ENCODE measurements at places on chromosomes 4 and X.

GRCh38 chrX:106168107-106168506 lies at the start of gene PWWP3B:
Gene PWWP3B (plus strand): TSS chrX:106168305. CDS start chrX:106205433, 37,128 bp downstream.
- DNase-seq = no peak

DNA sequence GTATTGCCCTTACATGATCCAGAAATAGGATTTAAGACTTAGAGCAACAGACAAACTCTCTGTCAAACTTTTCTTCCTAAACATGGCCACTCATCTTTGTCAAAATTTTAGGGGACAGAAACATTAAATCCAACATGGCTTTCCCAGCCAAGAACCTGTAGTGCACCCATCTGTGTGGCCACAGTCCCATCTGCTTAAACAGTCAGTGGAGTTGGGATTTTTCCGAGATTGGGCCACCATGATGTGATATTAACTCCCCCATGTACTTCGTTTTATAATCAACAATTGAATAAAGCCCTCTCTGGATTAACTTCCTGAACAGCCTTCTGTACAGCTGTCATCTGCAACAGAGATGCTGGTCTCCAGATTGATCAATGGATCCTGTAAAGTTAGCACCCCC lies 28.9 kb downstream of the TMEM144 start:
- DNase-seq = no peak

DNA sequence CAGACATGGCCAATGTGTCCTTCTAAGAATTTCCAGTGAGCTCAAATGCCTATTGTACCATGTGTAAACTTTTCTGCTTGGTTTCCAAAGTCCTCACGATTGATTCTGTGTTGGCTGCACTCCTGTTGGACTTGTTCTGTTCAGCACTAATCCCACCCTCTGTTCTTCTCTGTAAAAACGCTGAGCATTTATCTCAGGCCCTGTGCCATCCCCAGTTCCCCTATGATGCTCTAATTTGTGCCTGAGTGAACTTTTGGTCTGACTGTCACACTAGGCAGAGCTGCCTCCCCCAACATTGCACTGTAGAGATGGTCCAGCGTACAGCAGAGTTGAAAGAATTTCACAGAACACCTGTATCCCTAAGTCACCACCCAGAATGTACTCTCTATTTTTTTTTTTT lies 76.1 kb upstream of the STS start:
- no peak for DNase-seq

GRCh38 chr4:177596035-177596434 lies 153.8 kb upstream of the AGA start:
- no peak for DNase-seq

DNA sequence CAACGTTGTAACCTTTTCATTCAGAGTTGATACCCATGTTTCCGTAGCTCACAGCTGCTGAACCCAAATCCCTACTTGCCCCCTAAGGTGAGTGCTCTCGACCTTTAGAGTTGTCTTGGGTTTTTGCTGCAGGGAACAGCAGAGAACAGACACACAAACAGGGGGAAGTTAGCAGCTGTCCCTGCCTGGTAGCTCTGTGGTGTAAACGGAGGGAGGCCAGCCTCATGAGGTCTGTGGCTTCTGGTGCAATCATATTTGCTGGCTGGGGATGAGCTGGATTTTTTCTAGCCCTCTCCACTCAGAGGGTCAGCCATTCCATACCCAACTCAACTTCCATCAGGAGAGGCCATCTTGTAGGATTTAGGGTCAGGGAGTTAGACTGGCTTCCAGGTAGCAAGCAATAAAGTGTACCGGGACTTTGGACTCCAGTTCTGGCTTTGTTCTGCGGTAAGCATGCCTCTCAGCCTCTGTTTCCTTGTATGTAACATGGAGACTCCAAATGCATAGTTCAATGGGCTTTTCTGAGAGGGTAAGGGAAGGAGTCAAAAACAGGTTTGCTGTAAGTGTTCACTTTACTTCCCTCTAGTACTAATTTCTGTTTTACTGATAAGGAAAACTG lies 218.9 kb downstream of the MID1IP1 start:
- DNase-seq = no peak

- no peak for DNase-seq
These were observed 1511.1 kb downstream of the TECRL start for GRCh38 chr4:62898115-62898514.

GRCh38 chr4:36142504-36142903 lies 101.8 kb downstream of the ARAP2 start:
- DNase-seq = no peak

- no peak for DNase-seq
These were observed 1038.3 kb upstream of the SLIT2 start for GRCh38 chr4:19213388-19213787.

- no peak for DNase-seq
These were observed 784 bp upstream of the ANXA5 start for GRCh38 chr4:121697564-121697963.

DNA sequence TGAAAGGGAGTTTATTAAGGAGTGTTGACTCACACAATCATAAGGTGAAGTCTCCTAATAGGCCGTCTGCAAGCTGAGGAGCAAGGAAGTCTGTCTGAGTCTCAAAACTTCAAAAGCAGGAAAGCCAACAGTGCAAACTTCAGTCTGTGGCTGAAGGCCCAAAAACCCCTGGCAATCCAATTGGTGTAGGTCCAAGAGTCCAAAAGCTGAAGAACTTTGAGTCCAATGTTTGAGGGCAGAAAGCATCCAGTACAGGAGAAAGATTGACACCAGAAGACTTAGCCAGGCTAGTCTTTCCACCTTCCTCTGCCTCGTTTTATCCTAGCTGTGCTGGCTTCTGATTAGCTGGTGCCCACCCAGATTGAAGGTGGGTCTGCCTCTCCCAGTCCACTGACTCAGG lies 535.2 kb downstream of the ARAP2 start:
- no peak for DNase-seq

DNA sequence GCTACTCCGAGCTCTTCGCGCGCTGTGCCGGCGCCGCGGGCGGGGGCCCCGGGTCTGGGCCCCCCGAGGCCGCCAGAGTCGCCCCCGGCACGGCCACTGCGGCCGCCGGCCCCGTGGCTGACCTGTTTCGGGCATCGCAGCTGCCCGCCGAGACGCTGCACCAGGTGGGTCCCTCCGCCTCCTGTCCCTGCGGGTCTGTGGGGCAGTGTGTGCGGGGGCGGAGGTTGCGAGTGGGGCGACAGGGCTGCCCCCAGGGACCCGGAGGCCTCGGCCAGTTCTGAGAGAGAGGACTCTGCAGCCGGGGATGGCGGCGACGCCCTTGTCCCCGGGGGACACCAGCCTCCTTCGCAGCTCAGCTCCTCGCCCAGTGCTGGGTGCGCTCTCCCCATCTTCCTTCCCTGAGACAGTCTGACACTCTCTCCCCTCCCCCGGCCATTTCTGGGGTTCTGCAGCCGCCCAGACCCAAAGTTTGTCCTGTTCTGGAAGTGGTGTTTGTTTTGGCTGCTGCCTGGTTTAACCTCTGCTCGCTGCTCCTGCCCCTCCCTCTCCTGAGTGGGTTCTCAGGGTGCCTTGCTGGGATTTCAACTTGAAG lies 609 bp downstream of the REPS2 start:
- no peak for DNase-seq

GRCh38 chr4:32226204-32226603 lies 1506.0 kb downstream of the PCDH7 start:
- DNase-seq = no peak

GRCh38 chr4:40180356-40180755 lies 16.5 kb upstream of the RHOH start:
- DNase-seq = peak; percentile 30

DNA sequence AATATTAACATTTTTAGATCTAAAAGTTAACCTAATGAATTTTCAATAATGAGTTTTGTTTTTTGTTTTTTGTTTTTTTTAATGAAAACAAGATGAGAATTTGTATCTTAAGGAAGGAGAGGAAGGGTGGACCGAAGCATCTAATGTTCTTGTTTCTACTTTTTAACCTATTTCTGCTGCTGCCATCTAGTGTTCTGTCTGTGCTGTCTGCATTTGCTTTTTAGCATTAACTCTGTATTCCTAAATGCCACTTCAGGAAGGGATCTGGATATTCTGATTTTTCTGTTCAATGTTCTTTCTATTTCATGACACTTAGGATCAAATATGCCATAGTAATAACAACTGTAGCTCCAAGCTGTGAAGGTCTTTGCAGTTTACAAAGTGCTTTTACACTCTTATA lies 161.7 kb downstream of the BRWD3 start:
- DNase-seq = peak; percentile 30

- DNase-seq = no peak
These were observed 57.6 kb upstream of the UBQLN2 start for GRCh38 chrX:56505866-56506265.

DNA sequence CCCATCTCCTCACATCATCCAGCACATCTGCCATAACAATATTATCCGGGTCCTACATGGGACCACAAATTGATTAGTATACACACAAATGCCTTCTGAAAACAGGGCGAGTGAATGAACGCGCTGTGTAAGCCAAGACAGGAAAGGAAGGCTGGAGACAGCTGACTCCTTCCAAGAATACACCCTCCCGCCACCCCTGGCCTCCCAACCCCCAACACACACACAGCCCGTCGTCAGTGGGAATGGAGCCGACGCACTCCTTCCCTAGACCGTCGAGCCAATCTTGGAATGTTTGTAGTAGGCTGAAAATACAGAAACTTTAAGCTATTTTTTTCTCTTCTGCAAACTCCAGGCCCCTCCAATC lies 319 bp upstream of the MAGEH1 start:
- no peak for DNase-seq

- peak; percentile 3 for DNase-seq
These were observed 8.8 kb downstream of the DDX53 start for GRCh38 chrX:23008431-23009099.

- no peak for DNase-seq
These were observed 20.0 kb downstream of the ZNF330 start for GRCh38 chr4:141240671-141241070.

Data from hematopoietic multipotent progenitor cell treated with erythropoietin and hydrocortisone succinate and interleukin-3 and kit ligand, for 8 days (in vitro differentiated cells).